ENCODE measurements at places on chromosomes 1 and 21. TPM values are rescaled to one million over a fixed set of nuclear protein-coding genes. Genes with fewer than 3 reads are reported as not detected.

The OR2T33 gene
- total RNA-seq = not detected

The CACHD1 gene
- total RNA-seq = 2.6 TPM

The AGO1 gene
- total RNA-seq = 23.7 TPM

The HMCN1 gene
- 1.7 TPM for total RNA-seq

The SHE gene
- 3.4 TPM for total RNA-seq

The SELP gene
- total RNA-seq = 1.5 TPM
